Stimulated activated CD4-positive, alpha-beta T cell treated with anti-CD3 and anti-CD28 coated beads, Interleukin-4, amount 100 ng/mL, for 24 hours (primary cell): ENCODE measurements at places on chromosomes 5 and 9.

- no peak for DNase-seq
Observed at GRCh38 chr5:95909738-95910137, 51.9 kb downstream of the ELL2 start.

- DNase-seq: peak; percentile 88
Observed at GRCh38 chr9:124202447-124202971, 55.2 kb upstream of the NEK6 start.

DNA sequence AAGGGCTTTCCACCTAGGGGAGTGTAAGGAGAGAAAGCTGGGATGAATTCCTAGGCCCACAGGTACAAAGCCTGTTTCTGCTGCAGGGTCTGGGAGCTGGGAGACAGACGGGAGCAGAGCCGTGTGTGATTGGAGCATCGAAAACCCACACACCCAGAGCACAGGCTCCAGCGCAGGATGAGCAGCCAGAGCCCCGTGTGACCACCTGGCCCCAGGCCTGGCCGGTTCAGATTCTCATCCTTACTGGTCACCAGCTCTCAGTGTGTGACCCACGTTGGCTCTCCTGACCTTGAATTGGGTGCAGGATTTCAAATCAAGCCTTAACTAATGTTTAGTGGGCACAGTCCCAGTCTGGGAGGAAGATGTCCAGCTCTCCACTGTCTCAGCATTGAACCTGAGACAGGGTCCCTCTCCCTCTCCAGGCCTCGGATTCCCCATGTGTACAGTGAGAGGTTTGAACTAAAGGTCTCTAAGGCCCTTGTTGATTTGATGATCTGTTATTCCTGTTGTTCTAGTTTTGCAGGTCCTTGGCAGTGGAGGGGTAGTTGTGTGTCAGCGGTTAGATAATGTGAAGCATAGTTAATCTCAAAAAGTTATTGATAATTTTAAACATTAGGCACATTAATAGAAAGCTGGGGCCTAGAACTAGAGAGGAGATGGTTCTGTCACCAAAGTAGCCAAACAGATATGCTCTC, 50.1 kb downstream of the PPARGC1B start:
- DNase-seq: no peak

DNA sequence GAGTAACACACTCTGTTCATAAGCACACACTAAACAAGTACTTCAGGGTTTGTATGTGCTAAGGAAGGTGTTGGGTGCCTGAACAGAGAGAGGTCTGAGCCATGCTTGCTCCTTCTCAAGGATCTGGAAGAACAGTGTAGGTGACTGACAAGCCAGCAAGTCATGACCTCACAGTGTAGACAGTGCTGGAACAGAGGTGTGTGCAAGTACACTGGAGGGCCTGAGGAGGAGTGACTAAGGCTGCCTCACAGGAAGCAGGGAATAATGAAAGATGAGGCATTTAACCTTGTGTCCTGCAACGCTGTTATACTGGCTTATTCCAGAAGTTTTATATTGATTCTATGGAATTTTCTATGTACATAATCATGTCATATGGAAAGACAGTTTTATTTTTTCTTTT, 83.9 kb downstream of the TMEM174 start:
- DNase-seq: no peak

GRCh38 chr5:76082772-76083554, at the start of gene SV2C:
Gene SV2C, plus strand, starts transcription at chr5:76083383. Its CDS starts 48,368 bp downstream, at chr5:76131751.
- peak; percentile 43 for DNase-seq

GRCh38 chr5:93058309-93058708, 522.7 kb downstream of the NR2F1-AS1 start:
- DNase-seq: no peak

DNA sequence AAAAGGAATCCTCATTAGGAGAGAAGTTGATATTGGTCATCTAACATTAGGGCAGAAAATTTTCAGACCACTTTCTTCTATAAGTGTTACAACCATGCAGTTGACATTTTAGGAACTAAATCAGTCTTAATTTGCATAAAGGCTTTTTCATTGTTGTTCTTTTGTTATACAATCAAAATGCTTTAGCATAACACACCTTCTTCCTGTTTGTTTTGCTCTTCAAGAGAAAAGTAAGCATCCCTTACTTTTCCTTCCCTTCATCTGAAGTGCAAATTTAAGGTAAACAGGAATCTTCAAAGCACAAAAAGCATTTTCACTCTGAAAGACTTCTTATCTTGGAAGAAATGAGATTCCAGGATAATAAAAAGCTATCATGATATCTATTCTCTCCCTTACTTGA, 273.6 kb downstream of the PTPRD start:
- DNase-seq: no peak

DNA sequence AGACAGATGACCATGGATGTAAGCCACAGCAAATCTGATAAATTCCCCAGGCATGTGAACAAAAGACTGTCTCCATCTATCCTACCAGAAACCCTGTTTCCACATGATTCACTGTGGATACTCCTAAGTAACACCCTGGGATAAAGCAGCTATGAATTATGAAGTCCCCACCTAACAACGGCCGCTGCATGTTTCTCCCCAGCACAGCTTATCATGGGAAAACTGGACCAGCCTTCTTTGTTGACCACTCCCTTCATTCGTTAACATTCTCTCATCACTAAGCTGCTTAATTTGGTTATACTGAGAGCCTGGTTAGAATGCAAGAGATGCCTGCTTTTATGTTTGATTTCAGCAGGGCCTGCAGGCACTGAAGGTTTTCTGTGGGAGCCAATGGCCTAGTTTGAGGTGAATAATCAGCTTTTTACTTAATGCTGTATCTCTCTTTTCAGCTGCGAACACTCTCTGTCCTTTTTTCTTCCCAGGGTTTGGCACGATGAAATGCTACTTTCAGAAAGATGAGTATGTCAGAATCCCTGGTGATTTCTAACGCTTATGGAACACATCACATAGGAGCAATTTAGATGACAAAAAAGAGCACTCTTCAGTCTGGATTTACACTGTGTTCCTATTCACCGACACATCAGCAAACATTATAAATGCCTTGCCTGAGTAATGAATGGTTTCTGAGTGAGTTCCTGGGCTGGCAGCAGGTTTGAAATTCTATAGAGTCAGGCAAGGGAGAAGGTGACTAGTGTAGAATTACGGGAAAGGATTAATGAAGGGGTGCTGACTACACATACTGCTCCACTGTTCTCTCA, 318.4 kb upstream of the ZNF608 start:
- no peak for DNase-seq

- DNase-seq: no peak
Observed at GRCh38 chr5:147445090-147445489, 64.8 kb downstream of the DPYSL3 start.

GRCh38 chr5:111398013-111398412, 114.3 kb downstream of the STARD4 start:
- no peak for DNase-seq

GRCh38 chr5:87115839-87116364, 151.8 kb upstream of the RASA1 start:
- no peak for DNase-seq
